ENCODE measurements at places on chromosomes 16 and 17.

GRCh38 chr16:66901626-66902025 lies 17.1 kb downstream of the CDH16 start:
- no peak for DNase-seq

GRCh38 chr17:79785900-79786810 lies 8.2 kb downstream of the CBX2 start:
- no peak for DNase-seq

DNA sequence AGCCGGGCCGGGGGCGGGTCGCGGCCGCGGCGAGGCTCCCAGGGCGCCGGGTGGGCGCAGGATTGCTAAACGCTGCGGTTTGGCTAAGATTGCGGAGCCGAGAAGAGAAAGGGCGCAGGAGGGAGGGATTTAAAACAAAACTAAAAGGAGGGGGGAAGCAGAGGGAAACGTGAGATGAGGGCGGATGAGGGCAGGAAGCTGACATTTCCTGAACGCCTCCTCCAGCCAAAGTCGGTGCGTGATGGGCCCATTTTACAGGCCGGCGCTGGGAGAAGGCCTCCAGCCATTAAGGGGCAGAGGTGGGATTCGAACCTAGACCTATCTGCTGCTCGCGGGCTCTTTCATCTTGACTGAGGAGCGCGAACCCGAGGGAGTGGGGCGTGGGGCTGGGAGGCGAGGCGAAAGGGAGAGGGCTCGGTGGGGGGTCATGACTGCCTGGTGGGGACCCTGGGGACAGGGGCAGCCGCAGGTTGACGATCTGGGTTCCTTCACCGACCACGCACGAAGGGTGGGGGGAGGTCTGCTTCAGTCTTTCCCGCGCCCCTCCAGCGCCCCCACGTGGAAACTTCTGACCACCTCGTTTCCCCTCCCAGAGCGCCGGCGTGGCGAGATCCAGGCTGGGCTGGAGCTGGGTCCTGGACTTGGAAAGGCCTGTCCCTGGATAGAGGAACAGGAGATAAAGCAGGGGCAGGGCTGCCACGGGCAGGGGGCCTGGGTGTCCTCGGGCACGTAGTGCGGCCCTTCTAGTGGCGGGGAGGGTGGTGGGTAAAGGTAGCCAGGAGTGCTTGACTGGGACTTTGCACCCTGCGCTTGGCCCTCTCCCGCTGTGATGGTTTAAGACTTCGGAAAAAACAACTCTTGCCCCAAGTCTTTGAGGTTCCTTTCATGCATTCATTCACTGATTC lies 3.8 kb upstream of the TAC4 start:
- peak; percentile 63 for DNase-seq

GRCh38 chr16:49738832-49739231 lies 117.1 kb downstream of the ZNF423 start:
- DNase-seq, result no peak

- DNase-seq, result peak; percentile 52
Measured at GRCh38 chr17:55582897-55583296, 71.6 kb upstream of the SMIM36 start.

DNA sequence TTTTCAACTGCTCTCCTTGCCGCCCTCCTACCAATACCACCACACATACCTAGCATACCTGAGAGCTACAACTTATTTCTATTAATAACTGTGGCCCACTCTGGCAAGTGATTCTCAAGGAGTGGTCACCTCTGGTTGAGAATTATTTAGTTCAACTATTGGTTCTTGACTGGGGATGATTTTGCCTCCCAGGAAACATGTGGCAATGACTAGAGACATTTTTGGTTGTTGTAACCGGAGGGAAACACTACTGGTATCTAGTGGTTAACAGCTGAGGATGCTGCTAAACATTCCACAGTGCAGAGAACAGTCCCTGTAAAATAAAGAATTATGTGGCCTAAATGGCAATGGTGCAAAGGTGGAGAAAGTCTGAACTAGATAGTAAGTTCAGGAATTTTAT lies 96.7 kb downstream of the TRIM37 start:
- no peak for DNase-seq

DNA sequence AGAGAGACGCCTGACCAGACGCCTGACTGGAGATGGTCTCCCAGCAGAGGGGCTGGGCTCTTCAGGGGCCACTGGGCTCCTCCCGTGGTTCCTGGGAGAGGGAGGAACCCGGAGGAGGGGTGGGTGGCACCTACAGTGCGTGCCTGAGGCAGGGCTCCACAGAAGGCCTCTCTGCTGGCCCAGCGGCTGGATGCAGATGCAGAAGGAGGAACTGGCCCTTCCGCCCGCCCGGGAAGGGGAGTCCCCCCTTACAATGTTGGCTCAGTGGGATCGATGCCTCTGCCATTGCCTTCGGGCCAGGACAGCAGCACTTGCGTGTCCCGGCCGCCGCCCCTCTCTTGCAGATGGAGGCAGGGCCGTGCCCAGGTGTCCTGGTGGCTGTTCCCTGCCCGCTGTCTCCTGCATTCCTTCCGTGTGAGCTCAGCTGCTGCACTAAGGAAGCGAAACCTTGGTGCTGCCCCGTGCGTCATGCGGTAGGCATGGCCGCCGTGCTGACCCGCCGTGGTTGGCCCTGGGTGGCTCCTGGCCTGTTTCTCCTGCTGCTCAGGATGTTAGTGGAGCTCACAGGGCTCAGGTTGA lies 15.1 kb downstream of the BAIAP2 start:
- DNase-seq, result no peak

GRCh38 chr17:71338396-71338795 lies 782.4 kb upstream of the SOX9 start:
- DNase-seq, result peak; percentile 15

DNA sequence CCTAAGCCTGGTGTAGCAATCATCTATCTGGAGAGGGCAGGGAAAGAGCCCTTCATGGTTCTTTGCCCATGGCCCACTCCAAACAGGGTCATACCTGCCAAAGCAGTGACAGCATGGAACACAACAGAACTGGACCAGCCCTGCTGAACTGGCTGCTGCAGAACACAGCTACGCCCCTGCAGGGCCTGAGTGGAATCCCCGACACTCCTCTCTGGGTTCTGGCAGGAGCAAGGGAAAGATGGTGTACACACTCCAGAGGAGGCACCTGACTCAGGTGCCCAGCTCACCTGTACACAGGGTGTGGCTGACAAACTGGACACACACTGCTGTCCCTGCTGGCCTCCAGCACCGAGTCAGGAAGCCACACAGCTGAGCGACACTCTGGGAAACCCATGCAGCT lies 19.8 kb downstream of the MIEF2 start:
- DNase-seq, result no peak

GRCh38 chr17:64547319-64547718 lies 40.5 kb downstream of the CEP95 start:
- DNase-seq, result no peak

- peak; percentile 17 for DNase-seq
Measured at GRCh38 chr16:47886631-47887415, 269.0 kb downstream of the ABCC12 start.

DNA sequence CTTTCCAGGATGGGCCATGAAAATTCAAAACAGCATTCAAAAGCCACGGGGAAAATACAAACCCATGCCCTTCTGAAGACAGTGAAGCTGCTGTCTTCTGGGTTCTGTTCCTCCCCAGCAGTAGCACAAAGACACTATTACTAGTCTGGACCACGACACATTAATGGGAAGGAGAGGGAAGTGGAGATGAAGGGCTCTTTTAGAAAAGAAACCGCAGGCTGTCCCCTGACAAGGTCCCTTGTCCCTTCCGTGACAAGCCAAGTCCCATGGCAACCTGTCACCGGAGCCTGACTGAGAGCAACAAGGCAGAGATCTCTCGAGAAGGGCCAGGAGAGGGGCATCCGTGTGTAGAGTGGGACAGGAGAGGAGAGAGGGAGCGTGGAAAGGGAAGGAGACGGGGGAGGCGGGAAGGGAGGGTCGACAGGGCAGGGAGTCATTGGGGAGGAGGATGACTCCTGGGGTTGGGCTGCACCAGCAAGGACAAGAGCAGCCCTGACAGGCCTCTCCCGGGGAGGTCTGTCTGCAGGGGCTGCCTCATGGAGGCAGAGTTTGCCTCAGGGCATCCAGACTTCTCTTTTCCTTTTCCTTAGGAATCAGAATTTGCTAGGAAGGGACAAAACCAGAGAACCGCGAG lies 436.2 kb downstream of the SLC39A11 start:
- no peak for DNase-seq

- no peak for DNase-seq
Measured at GRCh38 chr16:60811657-60812056, 1224.6 kb downstream of the CDH8 start.

DNA sequence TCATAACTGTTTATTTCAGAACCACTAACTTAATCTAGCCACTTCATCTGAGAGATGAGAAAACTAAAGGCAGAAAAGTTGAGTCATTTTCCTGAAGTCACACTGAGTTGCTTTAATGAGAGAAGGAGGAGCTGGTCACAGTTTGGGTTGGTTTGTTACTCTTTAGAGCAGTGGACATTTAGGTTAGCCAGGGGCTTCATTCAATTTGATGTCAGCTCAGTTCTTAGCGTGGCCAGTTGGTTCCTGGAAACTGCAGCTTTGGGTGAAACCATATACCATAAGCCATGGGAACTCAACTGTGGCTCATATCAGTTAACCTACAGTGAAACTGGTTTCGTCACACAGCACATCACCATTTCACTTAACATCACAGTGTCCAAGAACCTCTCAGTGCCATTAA lies 59.2 kb upstream of the ADORA2B start:
- DNase-seq, result no peak

- peak; percentile 83 for DNase-seq
Measured at GRCh38 chr16:81610144-81610842, 165.7 kb downstream of the CMIP start.

GRCh38 chr16:51813609-51814008 lies 662.5 kb upstream of the SALL1 start:
- DNase-seq, result no peak

- no peak for DNase-seq
Measured at GRCh38 chr16:819336-820043, 19.0 kb upstream of the GNG13 start.

DNA sequence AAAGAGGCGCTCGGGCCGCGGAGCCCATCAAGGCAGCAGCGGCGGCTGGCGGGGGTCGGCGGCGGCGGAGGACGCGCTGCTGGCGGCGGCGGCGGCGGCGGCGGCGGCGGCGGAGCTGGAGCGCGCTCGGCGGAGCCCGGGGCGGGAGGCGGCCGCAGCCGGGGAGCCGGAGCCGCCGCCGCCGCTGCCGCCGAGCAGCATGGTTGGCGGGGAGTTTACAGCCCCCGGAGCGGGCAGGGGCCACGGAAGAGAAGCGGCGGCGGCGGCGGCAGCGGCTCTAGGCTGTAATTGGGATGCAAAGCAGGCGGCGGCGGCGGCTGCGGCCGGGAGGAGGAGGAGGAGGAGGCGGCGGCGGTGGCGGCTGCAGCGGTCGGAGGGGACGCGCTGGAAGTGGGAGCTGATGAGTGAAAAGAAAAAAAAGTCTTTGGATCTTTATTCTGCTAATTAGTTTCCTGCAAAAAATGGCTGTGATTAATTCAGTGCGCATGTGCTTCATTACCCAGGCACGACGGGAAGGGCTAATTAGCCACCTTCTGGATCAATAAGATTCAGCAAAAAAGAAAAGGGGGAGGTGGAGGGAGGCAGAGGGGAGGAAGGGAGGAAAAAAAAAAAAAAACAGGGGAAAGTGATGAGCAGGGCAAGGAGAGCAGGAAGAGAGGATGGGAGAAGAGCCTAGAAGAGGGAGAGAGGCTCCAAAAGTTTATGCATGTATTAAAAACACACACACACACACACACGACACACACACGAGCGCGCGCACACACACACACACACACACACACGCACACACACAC lies 10.9 kb upstream of the ZFHX3 start:
- peak; percentile 62 for DNase-seq

GRCh38 chr16:1216296-1216619 lies 8.8 kb downstream of the TPSG1 start:
- DNase-seq, result no peak

- no peak for DNase-seq
Measured at GRCh38 chr16:66534376-66534799, 15.5 kb downstream of the TK2 start.

- no peak for DNase-seq
Measured at GRCh38 chr17:5897275-5897911, 172.8 kb upstream of the WSCD1 start.

DNA sequence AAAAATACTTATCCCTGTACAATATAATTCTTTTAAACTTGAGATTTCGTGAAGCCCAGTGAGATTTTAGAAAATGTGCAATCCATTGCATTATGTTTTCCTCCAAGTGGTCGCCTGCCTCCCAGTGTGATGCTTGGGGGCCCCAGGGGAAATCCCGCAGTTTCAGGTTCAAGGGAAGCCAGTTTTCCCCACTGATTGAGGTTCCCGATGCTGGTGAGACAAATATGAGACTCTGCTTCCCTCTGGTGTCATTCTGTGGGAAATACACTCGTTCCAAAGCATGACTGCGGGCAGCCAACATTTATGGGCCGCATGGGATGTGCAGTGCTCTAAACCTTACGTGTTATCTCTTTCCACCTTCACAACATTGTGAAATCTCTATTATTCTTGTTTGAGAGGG lies 200.8 kb downstream of the PRKCB start:
- peak; percentile 25 for DNase-seq

DNA sequence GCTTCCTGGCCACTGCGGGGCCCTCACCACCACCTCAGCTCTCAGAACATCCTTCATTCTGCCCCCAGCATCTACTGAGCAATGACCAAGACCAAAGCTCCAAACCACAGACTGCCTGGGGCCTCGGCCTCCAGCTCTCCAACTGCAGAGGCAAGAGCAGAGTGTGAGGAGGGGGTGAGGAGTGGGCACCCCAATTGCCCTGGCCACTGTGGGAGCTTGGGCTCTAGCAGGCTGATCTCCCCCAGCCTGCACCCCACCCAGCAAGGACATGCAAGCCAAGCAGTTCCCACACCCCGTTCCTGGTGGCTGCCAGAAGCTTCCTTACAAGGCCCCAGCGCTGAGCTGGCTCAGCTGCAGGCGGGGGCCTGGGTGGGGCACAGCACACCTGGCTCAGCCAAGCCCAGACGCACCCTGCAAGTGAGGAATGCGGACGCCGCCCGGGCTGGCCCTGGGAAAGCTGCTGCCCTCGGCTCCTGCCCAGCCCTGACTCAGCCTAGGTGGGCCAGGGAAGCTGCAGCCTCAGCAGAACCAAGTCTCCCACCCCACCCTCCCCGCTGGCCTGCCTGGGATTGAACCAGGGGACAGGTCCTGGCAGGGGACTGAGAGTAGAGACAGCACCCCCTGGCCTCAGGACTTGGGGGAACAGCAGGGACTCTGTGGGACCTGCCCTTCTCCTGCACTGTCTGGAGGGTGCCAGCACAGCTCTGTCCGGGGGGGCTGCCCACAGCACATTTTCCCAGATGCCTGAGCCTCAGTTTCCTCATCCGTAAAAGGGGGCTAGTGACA lies 29.7 kb upstream of the KRT17 start:
- no peak for DNase-seq

- peak; percentile 12 for DNase-seq
Measured at GRCh38 chr17:35901631-35902175, 21.5 kb upstream of the CCL5 start.

- no peak for DNase-seq
Measured at GRCh38 chr16:62752854-62753253, 716.6 kb upstream of the CDH8 start.
